ENCODE measurements at places on chromosomes 2 and 18.
A peak's percentile ranks its signal among the peaks of the same experiment; 100 is the strongest.

DNA sequence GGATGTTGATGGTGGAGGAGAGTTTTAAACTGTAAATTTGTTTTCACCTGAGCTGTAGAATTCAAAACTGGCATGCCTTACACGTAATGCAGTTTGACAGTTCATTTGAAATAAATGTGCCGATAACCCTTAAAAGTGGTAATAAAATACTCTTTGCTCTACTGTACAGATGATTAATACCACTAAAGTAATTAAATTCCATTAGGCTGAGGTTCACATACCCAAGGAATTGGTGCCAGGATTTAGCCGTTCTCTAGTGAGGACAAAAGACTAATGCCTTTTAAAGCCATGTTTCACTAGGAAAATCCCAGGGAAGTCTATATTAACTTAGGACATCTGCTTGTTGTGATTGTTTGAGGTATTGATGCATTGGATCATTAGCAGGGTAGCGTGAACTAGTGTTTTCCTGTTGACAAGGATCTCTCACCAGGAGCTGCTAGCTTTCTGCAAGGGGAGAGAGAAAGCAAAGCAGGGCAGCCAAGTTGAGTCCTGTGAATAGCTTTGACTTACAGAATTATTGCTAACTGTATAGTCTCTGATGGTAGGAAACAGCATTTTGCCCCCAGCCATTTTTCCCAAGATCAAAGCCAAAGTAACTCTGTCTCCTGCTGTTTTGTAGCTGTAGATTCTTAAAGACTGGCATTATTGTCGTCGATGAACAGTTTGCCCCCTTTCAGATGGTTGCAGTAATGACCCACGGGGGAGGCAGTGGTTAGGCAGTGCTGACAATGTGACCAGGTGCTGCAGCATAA, 280.9 kb upstream of the FANCL start:
- DNase-seq, result no peak

DNA sequence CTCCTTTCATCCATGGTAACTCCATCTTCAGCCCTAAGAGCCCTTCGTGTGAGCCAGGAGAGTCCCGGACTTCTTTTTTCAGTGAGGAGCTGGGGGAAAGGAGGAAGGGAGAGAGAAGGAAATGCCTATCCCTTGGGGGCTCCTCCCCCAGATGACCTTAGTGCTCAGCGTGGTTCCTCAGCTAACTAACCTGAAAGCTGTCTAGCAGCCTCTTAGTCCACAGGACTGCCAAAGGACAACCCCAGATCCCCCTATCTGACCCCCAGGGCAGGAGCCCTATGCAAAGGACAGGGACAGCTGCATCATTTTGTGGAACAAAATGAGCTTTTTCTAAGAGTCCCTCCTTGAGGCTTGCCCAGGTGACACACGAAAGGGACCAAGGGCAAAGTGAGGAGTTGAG, 7.9 kb downstream of the SPR start:
- no peak for DNase-seq

DNA sequence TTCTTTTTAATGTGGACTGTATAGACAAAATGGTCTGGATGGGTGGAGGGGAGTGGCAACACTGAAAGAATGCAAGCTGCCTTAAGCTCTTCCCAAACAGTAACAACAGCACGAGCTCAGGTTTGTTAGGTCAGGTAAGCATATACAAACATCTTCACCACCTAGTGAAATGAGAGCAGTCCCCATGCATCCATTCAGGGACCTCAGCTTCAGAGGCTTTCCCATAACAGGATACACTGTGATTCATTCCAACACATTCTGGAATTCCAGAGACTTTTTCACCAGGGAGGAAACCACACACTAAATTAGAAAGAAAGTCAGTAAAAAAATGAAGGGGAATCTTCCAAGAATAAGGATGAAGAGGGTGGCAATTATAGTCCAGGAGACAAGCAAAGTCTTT, 50.4 kb upstream of the BZW1 start:
- no peak for DNase-seq

- DNase-seq, result no peak
Measured at GRCh38 chr2:75920859-75921551, 210.3 kb upstream of the GCFC2 start.

GRCh38 chr18:57771193-57771592, 31.9 kb downstream of the ATP8B1 start:
- DNase-seq, result no peak

GRCh38 chr18:22930089-22930713, 2.9 kb upstream of the RBBP8 start:
- peak; percentile 71 for DNase-seq

GRCh38 chr2:63692002-63692606, 103.3 kb downstream of the MDH1 start:
- no peak for DNase-seq

GRCh38 chr2:132420816-132421805, 4.5 kb downstream of the GPR39 start:
- DNase-seq, result no peak

DNA sequence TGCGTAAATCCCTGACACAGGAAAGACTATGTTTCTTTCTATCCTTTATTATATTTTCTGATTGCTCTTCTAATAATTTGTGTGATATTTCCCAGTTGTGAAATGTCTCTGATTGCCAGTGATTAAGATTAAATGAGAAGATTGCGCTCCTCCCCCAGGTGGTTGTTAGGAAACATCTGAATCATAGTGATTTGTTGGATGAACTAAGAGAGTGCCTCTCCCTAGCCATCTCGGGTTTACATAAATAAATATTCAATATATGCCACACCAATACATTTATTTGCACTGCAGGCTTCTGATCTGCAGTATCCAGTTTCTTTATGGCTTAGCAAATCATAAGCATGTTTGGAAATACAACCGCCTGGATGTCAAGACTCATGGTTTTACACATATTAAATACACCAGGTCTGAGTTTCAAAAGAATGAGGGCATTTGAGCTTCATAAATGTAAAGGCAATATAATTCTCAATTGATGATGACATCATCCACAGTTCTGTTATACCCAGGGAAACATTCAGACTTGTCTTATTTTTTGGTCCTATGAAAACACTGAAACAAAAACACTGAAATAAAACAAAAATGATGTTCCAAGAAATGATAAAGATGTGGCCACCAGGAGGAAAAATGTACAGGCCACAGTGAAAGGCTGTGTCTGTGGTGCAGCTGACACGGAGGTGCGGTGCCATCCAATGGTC, 826.7 kb upstream of the ACVR2A start:
- DNase-seq, result no peak
